Activated CD8-positive, alpha-beta T cell treated with anti-CD3 and anti-CD28 coated beads for 36 hours (primary cell): ENCODE measurements at places on chromosomes 16 and 17.

- no peak for DNase-seq
Observed at GRCh38 chr16:31284926-31285325, 25.2 kb downstream of the ITGAM start.

- no peak for DNase-seq
Observed at GRCh38 chr16:55323637-55324271, at the start of gene IRX6. TSS of gene IRX6 (plus strand) at chr16:55324203. CDS start at chr16:55325092, 889 bp downstream.

DNA sequence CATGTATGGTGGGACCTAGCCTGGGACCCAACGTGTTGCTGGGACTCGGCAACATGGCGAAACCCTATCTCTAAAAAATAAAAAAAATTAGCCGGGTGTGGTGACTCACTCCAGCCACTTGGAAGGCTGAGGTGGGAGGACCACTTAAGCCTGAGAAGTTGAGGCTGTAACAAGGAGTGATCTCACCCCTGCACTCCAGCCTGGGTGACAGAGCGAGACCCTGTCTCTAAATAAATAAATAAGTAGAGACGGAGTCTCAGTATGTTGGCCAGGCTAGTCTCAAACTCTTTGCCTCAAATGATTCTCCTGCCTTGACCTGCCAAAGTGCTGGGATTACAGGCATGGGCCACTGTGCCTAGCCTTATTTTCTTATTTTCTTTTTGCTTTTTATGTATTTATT, 10.1 kb upstream of the CNP start:
- no peak for DNase-seq

GRCh38 chr16:85861095-85861825, 37.7 kb upstream of the IRF8 start:
- DNase-seq, result no peak

- no peak for DNase-seq
Observed at GRCh38 chr16:24745791-24746190, 16.3 kb downstream of the TNRC6A start.
